ENCODE measurements at places on chromosomes 2 and 18.
A peak's percentile ranks its signal among the peaks of the same experiment; 100 is the strongest.

DNA sequence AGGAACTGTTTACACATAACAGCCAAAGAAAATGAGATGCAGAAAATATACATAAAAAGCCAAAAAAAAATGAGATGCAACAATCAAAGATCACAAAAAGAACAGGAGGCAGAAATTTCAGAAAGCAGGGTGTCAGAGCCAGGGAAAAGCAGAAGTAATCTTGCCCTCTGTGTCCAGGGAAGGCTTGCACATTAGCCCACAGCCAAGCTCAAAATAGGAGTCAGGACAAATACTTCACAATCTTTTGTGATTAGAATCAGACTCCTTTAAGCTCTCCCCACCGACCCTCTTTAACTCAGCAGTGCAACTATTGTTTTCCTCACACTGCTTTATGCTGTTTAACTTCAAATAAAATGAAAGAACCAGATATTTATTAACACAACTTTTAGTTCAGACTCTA, 34.6 kb downstream of the IAH1 start:
- DNase-seq, result no peak

DNA sequence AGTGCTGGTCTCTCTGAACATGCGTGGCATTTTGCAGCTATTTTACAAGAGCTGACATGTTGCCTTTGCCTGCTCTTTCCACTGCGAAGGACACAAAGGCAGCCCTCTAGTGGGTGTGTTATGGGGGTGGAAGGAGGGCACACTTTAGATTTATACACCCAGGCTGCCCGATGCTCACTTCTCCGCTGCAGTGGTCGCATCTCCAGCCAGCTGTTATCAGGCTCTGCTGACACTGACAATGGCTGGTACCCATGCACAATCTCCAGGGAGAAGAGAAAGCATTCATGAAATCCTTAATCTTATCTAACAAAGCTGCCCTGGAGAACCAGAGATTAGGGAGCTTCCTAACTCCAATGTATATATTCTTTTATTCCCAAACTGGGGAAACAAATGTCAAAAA, 113.5 kb downstream of the EPHA4 start:
- peak; percentile 3 for DNase-seq

DNA sequence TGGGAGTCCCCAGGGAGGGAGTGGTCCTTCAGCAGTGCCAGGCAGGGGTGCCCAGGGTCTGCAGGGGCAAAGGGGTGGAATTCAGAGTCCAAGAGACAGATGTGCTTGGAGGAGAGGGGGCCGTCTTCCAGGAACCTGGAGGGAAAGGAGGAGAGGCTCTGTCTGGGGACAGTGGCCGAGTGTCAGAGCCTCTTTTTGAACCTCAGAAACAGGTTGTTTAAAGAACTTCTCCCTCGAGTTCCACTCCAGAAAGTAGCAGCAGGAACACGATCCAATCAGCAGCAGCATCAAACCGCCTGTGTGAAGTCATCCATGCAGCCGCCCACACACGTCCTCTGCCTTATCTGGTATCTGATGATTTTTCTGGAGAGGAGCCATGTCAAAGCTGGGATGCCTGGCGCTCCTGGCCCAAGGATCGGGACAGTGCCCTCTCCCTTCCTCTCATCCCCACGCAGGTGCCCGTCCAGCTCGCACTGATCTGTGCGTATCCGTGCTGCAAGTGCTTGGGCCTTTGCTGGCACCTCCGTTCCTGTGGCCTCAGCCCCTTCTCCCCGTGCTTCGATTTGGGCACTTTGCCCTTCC, 205.1 kb downstream of the NDUFA10 start:
- DNase-seq, result no peak

DNA sequence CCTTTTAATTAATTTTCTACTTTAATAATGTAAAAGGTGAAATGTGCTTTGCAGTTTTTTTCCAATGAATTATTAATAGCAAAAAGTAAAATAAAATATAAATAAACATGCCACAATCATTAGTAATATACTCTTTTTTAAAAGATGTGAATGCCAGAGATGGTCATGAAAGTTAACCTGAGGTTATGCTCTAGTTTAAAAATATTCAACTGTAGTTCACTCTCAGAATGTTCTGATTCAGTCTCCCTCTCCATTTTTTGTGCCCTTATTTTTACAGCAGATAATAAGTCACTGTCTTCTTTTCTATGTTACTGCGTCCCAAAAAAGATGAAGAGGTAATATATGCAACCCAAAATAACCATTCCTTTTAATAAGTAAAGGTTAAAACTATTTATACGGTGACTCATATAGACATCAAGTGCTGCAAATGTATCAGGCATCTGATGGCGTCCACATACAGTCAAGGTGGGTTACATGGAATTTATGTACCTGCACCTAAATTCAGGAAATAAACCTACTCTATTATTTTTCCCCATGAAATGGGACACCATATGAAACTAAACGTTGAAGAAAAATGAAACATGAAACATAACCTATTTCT, 153.6 kb upstream of the ZNF804A start:
- DNase-seq, result no peak

GRCh38 chr2:46849721-46850556, 65.7 kb downstream of the MCFD2 start:
- DNase-seq, result peak; percentile 96

GRCh38 chr2:212958757-212959295, 192.6 kb downstream of the IKZF2 start:
- peak; percentile 80 for DNase-seq

DNA sequence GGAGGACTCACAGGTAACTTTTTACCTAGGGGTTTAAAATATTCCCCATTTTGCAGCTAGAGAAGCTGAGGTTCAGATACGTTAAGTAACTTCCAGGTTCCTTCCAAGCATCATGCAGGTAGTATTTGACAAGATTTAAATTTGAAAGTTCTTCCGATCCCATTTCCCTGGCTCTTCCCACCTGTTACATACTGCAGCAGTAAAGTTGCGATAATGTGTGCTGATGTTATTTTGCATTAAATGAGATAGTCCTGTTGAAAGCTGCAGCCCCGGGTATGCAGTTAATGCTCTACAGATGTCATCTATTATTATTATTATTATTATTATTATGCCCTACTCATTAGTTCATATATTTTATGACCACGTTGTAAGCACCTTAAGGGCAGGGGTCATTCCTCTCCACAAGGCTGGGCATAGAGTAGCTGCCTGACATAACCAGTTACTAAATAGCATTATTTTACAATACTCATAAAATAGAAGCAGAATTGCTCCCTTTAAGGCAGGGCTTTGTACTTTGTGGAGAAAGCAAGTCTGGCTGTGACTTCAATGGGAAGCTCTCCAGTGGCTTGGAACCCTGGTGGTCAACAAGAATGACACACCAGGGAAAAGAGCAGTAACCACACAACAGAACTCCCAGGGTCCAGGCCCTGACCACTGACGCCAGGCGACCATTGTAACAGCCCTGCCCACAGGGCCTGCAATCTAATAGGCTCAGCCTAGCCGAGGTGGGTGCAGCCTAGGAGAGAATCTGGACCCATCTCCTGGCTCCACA, 112.0 kb upstream of the STPG4 start:
- no peak for DNase-seq

- no peak for DNase-seq
Observed at GRCh38 chr2:187615364-187615763, 61.1 kb upstream of the TFPI start.

DNA sequence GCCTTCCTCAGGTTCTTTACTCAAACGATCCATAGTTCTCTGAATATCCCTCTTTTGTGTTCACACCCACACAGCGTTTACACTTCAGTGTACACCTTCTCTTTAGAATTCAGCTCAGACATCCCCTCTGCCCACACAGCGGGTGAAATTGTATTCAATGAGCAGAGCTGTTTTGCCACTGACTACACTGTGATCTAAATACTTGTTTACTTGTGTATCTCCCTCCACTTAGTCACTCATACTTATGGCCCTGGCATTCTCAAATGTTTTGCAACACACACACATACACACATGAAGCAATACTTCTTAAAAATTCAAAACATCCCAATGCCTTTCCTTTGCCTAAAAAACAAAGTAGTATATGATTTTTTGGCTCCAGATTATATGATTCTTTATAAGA, 297.1 kb downstream of the TMX3 start:
- DNase-seq, result peak; percentile 81

- peak; percentile 19 for DNase-seq
Observed at GRCh38 chr2:172177996-172178395, 75.3 kb upstream of the DLX2 start.

DNA sequence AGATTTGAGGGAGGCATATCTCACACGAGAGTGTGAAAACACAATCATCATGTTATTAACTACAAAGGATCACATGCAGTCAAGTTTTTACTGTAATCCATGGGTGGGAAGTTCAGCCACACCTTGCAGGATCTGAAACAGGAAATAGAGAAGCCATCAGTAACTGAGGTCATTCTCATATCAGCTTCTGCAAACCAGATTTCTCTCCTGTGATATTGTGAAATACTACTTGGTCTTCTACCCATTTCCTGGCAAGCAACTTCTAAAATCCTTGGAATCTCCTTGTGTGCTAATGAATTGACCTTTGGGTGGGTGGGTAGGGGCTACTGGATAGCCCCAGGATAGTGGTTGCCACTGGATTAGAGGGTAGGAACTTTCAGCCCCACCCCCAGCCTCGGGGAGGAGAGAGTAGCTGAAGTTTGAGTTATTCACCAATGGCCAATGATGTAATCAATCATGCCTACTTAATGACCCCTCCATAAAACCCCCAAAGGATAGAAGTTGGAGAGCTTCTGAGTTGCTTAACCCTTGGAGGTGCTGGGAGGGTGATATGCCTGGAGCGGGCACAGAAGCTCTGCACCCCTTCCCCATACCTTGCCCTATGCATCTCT, 25.6 kb upstream of the TGIF1 start:
- DNase-seq, result no peak

- DNase-seq, result peak; percentile 48
Observed at GRCh38 chr2:158965641-158966040, 2.8 kb upstream of the TANC1 start.

- DNase-seq, result no peak
Observed at GRCh38 chr2:172777431-172777830, 41.8 kb downstream of the RAPGEF4 start.

DNA sequence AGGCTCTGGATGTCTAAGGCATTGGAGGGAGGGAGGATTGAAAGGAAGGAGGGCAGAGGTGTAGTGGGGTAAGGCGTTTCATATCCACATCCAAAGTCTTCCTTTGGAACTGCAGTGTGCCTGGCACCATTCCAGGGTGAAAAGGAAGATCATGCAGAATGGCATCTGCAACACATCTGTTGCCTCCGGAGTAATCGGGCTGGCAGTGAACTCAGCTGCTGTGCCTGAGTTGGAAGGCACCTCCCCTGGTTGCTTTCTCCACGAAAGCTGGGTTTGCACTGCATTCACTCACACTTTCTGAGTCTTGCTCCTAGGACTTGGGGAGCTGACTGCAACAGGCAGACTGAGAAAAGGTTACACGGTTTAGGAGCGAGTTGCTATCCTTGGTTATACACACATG, 30.3 kb upstream of the SEC11C start:
- DNase-seq, result no peak

GRCh38 chr2:67456428-67456827, 59.3 kb downstream of the ETAA1 start:
- no peak for DNase-seq

DNA sequence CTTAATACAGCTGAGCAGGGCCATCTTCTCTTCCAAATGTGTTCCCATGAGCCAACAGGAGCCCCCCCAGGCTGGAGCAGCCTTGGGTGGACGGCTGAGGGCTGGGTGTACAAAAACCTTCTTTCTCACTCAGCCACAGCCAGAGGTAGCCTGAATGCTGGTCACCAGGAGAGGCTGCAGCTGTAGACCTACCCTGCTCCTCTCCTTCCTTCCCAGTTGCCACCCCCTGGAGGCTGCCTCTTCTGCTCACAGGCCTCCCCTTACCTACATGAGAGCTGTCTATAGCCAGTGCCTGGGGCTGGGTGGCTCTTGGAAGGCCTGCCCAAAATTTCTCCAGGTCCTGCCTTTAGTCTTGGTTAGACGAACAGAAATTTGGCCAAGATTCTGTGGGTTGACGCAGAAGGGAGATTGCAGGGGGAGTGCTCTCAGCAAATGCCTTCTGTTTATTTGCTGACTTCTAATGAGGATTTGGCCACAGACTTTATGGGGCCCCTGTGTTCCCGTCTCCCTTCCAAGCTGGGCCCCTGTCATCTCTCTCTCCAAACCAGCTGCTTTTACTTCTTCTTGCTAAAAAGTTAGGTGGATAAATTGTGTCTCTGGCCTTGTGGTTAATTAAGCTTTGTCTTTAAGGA, 18.3 kb downstream of the CELF4 start:
- DNase-seq, result peak; percentile 5

DNA sequence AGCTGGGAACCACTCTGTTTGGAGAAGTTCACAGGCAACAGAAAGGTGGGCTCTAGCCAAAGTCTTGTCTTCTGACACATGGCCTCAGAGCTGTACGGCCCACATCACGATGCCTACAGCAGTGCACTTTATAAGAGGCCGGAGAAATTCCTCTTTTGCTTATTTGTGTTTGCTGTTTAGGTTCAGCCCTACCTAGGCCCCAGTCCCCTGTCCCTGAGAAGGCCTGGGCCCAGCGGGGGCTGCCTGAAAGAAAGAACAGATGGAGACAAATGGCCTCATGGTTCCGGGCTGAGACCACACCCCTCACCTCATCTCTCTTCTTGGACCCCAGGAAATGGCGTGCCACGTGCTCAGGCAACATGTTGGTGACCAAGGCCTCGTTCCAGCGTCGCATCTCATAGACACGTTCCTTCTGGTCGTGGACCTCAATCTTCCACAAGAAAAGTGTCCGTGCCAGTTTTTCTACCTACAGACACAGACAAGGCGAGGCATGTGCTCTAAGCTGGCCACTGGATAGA, 30.9 kb downstream of the CENPO start:
- no peak for DNase-seq

DNA sequence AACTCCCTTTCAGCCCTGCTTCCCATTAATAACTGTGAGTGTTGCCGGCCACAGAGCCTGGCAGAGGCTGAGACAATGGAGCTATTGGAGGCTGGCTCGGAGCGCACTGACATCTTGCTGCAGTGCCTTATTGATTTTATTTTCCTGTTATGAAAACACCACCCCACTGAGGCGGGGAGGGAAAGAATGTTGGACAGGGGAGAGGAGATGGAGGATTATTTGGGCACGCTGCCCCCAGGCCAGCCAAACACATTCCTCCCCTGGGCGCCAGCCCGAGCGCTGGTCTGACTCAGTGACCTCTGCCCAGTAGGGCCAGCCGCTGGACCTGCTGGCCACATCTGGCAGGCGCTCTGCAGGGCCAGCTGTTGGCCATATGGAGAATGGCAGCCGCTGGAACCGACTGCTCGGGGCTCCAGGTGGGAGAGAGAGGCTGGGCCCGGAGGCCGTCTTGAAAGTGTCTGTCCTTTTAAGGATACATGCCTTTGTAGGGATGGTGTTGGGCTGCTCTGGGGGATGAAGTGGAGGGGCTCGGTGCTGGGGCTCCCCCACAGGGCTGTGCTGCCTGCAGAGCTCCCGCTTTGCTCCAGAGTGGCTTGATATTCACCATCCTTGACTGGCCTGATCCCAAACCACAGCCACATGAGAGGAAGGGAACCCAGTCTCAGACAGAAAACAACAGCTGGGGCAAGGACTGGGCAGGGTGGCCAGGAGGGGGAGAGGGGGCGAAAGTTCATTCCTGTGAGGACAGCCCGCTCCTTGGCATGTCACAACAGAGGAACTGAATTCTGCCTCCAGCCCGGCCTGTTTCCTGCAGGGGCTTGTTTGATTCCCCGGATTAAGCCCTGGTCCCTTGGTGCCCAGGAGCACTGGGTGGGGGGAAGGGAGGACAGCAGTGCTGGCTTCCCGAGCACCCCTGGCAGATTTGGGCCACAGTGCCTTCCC, 179.0 kb downstream of the KLHL29 start:
- DNase-seq, result peak; percentile 50

Data from cardiac fibroblast (primary cell).